ENCODE measurements at places on chromosomes 3 and 15.

DNA sequence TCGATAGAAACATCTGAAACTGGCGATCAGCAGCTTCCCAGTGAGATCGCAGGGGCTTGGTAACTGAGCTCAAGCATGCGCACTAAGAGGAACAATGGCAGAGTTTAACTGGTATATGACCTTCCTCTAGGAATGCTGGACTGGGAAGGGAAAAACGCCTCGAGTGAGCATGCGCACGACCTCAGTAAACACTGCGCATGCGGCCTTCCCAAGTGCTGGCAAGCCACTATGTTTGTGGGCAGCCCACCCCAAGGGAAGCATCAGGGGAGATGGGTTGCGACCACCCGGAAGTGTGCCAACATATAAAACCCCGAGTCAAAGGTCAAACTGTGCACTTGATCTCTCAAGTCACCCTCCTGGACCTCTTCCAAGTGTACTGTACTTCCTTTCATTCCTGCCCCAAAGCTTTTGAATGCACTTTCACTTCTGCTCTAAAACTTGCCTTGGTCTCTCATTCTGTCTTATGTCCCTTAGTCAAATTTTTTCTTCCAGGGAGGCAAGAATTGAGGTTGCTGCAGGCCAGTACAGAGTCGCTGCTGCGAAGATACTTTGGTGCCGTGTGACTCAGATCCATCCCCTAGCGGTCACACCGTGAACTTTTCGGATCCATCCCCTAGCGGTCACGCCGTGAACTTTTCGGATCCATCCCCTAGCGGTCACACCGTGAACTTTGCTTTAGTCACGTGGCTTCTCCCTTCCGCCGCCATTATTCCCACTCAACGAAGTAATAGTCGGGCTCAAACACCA lies 243.3 kb downstream of the FAM43A start:
- DNase-seq = no peak

DNA sequence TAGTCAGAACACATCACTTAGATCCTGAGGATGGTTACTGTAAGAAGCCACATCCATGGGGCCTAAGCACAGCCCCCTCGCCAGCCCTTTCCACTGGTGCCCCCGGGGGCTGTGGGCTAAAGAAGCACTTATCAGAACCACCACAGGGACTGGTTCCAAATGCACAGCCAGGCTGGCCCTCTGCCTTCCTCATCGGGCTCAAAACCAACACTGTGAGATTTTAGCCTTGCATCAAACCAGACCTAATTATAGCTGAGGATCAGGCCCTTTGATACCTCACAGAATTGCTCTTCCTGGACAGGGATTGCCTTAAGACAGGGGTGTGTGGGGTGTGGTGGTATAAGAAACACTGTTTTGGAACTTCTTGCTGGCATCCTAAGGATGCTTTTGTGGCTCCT lies 23.7 kb downstream of the SRPRB start:
- no peak for DNase-seq

DNA sequence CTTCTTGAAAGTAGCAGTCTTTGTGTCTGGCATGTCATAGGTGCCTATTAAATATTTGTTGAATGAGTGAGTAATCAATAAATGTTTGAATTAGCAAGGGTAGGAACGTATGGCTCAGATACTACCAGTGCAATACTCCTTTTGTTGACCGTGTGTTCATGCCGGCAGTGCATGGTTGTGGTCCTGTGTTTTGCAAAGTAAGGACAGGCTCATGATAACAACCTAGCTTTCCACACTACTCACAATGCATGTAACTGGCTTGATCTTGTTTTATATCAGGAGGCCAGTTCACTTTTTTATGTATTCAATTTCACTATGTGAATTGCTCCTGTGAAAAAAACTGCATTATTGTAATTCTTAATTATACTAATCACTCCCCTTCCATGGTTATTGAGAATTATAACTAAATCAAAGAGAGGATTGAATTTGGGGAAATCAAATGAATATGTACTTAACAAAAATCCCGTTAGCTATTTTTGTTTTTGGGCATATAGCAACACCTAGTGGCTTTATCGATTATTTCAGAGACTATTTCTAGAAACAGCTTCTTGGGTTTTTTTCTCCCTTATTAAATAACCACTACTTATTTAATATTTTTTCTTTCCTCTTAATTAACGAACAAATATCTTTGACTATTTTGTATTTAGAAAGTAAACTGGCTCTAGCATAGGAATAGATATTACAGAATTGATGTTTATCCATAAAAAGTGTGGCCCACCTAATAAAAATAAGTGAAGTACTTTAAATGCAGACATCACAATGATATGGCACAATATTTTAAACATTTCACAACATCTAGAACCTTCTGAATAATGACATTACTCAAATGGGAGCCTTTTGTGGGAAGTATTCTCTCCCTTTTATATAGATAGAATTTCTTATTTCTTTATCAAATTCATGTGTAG lies 218.5 kb downstream of the BBX start:
- DNase-seq = no peak

- peak; percentile 46 for DNase-seq
These were observed 61.3 kb upstream of the CMTM8 start for GRCh38 chr3:32176989-32177701.

- no peak for DNase-seq
These were observed 40.9 kb downstream of the KLHL18 start for GRCh38 chr3:47323431-47324277.

DNA sequence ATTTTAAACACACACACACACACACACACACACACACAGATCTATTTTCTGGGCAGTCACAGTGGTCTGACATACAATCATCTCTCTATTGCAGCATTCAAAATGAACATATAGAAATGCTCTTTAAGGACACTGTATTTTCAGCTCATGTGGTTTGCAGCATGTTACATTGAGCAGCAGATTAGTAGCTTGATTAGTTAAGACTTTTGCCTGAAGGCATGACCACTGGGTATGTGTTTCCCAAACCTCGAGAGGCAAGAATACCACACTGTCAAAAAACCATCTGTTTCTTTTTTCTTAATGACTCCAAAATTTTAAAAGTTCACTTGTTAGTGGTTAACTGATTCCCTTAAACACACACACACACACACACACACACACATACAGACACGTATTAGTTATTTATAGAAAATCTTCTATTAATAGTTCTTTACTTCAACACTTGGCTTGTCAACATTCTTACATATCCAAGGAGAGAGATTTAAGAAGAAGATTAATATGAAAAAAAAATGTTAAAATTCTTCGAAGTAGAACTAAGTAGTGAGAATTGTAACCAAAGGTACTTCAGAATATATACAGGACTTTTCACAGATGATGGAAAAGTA lies 518.2 kb downstream of the CADM2 start:
- DNase-seq = no peak

DNA sequence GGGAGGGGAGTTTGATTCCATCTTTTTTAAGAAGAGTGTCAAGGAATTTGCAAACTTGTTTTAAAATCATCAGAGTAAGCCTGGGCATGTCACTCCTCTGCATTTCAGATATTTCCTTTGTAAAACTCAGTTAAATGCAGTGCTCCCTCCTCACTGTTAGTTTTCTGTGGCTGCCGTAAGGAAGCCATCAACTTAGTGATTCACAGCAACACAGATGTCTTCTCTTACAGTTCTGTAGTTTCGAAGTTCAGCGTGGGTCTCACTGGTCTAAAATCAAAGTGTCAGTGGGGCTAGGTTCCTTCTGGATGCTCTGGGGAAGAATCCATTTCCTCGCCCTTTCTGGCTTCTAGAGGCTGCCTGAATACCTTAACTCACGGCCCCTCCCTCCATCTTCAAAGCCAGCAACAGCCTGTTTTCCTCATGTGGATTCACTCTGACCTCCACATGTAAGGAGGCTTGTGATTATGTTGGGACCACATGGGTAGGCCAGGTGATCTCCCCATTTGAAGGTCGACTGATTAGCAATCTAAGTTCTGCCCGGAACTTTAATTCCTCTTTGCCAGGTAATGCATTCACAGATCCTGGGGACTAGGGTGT lies 12.4 kb downstream of the ISG20 start:
- no peak for DNase-seq

All from GM13977 (cell line).